ENCODE measurements at places on chromosomes 4 and X.

DNA sequence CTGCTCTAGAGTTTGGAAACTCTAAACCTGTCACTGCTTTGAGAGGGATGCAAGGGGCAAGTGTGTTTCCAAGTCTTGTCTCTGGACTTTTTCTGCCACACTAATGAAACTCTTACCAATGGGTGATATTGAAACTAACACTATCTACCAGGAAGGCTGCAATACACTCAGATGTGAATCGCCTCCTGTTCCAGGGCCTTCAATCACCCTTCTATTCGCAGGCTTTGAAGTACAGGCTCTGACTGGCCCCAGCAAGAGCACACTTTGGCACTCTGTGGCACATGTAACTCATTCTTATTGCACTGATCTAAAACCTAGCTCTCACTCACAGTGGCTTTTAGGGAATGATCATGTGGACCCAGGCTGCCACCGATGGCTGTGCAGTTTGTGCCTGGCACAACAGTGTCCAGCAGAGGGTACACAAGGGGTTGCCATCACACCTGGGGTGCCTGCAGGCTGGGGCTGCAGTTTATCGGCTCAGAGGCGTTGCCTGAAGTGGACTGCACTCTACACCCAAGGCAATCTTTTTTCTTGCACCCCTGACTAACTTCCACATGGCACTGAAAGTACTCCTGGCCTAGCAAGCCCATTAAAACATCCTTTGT lies 210.8 kb downstream of the MGST2 start:
- DNase-seq: no peak

DNA sequence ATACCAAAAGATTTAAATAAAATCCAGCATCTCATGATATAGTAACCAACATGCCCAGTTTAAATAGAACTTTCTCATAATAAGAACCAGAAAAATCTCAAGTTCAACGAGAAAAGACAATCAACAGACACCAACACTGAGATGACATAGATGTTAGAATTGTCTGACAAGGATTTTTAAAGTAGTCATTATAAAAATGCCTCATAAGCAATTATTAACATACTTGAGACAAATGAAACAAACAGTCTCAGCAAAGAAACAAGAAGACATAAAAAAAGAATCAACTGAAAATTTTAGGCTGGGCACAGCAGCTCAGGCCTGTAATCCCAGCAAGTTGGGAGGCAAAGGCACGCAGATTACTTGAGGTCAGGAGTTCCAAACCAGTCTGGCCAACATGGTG lies 118.1 kb downstream of the FGF16 start:
- DNase-seq: no peak

- no peak for DNase-seq
Measured at GRCh38 chrX:71556036-71556435, 22.2 kb upstream of the GCNA start.

- no peak for DNase-seq
Measured at GRCh38 chr4:8352368-8353157, 83.0 kb downstream of the HTRA3 start.

DNA sequence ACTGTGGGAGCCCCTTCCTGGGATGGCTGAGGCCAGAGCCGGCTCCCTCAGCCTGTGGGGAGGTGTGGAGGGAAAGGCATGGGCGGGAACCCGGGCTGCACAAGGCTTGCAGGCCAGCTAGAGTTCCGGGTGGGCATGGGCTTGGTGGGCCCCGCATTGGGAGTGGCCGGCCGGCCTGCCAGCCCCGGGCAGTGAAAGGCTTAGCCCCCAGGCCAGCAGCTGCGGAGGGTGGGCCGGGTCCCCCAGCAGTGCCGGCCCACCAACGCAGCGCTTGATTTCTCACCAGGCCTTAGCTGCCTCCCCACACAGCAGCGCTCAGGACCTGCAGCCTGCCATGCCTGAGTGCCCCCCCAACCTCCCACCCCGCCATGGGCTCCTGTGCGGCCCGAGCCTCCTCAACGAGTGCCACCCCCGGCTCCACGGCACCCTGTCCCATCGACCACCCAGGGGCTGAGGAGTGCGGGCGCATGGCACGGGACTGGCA lies 78.0 kb downstream of the COX7B2 start:
- DNase-seq: no peak

- no peak for DNase-seq
Measured at GRCh38 chrX:10117864-10118377, 38.9 kb upstream of the CLCN4 start.

- DNase-seq: no peak
Measured at GRCh38 chr4:168636506-168637196, 139.8 kb downstream of the PALLD start.

GRCh38 chr4:114306946-114307345 lies 291.7 kb upstream of the UGT8 start:
- no peak for DNase-seq
